ENCODE measurements at places on chromosomes 4 and X.

DNA sequence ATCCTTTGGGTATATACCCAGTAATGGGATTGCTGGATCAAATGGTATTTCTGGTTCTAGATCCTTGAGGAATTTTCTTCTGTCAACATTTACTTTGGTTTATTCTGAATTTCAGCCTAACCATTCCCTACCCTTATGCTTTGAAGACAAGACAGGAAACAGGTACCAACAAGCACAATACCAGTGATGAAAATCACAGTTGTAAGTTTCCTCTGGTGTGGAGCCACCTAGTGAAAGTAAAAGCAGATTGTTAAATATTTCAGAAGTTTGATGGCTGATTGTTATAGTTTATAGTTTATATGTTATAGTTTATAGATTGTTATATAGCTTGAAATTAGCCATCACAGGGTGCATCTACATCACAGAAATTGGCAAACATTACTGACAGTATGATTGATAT is 104.5 kb upstream of the AGA start:
- no peak for DNase-seq

DNA sequence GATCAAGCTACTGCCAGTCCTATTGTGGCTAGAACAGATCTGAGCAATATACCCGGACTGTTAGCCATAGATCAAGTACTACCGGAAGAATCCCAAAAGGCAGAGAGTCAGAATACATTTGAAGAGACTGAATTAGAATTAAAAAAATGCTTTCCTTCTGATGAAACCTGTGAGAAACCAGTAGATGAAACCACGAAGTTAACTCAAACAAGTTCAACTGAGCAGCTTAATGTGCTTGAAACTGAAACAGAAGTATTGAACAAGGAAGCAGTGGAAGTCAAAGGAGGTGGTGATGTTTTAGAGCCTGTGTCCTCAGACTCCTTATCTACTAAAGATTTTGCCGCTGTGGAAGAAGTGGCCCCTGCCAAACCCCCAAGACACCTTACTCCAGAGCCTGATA is 46.8 kb downstream of the WDR44 start:
- DNase-seq = no peak

GRCh38 chr4:168917138-168917779 is 92.8 kb downstream of the CBR4 start:
- DNase-seq = peak; percentile 63

DNA sequence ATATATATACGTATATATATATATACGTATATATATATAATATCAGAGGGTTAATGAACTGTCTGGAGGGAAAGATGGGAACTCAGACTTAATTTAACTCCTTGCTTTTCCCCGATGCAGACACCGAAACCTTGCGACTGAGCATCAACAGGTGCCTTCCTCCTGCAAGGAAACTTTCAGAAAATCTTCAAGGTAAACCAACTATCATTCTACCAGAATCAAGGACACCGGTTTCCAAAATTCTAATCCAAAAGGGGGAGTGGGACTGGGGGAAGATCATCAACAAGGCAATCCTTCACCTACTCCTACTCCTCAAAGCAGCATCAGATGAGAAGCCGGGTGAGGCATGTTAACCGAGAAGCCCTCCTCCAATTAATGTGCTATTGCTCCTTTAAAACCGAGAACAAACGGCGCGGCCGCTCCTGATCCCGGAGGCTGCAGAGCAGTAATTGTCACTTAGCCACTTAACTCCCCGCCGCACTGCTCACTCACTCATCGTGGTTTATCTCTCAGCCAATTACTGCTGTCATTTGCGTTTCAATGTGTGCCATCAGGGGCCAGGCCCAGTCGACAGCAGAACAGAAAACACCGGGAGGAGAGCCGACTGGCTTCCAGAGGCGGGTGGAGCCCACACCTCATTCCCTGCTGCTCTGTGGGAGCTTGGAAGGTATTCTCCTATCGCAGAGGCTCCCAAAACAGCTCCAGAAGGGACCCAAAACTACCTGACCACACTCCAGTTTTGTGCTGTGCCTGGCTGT is 61.7 kb downstream of the MAML3 start:
- no peak for DNase-seq

DNA sequence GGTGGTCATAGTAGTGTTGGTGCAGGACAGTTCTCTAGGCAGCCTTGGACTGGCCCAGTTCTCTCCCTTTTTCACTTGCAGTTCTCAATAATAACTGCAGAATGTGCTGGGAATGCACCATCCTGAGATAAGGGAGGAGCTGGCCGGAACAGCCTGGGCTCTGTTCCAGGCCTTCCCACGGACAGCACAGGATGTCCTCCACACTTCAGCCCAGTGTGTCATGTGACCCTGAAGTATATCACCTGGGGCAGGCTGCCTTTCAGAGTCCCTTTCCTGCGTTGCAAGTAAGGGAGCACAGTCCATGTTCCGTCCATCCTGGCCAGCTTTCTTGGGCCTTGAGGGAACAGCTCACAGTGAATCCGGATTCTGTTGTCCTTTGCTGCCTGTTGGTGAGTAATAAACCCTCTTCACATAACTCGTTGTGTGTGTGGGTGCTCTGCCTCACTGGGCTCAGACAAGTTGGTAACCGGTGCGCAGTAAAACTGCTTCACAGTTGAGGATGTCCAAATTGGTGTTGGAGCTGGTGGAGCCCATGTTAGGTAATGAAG is 32.3 kb upstream of the BBS12 start:
- no peak for DNase-seq

GRCh38 chrX:84729408-84729807 is 227.2 kb upstream of the HDX start:
- no peak for DNase-seq

DNA sequence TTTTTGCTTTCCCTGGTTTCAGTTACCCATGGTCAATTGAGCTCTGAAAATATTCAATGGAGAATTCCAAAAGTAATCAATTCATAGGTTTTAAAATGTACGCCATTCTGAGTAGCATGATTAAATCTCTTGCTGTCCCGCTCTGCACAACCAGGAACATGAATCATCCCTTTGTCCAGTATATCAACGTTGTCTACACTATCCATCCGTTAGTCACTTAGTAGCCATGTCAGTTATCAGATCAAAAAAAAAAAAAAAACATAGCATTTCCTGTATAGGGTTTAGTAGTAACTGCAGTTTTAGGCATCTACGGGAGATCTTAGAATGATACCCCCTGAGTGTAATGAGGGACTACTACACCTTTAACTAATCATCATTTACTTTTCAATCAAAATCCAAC is 15.1 kb downstream of the LAMP2 start:
- DNase-seq = no peak

GRCh38 chr4:22427675-22428074 is 88.2 kb downstream of the ADGRA3 start:
- no peak for DNase-seq

GRCh38 chrX:48022100-48022499 is 15.3 kb downstream of the SPACA5 start:
- DNase-seq = no peak

DNA sequence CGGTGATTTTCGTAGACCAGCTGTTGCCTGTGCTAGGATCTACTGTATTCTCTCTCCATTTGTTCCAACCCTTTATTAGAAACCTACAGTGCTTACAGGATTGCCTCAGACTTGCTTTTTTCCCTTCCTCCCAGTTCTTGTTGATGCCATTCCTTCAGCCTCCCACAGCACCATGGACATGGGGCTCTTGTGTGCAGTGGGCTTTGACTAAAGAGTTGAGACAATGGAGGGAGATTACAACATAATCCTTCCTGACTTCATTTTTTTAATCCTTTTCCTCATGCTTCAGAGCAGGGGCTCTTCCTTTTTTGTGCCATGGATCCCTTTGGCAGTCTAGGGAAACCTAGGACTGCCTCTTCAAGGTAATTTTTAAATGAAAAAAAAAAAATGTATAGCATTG is 92.1 kb downstream of the BMPR1B start:
- no peak for DNase-seq

DNA sequence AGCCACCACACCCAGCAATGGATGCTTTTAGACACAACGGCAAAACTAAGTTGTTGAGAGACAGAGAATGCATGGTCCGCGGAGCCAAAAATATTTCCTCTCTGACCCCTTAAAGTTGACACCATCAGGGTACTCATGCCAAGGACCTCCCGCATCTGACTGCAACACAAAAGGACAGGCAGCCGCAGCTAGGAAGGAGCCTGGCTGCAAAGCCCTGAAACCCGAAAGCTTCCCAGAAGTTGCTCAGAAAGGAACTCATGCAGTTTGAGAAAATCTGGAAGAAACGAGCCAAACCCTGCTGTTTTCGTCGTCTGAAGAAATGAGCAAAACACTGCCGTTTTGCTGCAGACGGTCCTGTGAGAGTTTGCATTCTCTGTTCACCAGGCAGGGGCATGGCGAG is 16.5 kb downstream of the DHRSX start:
- DNase-seq = no peak

GRCh38 chr4:97994765-97995465 is 148.4 kb downstream of the STPG2 start:
- DNase-seq = no peak

DNA sequence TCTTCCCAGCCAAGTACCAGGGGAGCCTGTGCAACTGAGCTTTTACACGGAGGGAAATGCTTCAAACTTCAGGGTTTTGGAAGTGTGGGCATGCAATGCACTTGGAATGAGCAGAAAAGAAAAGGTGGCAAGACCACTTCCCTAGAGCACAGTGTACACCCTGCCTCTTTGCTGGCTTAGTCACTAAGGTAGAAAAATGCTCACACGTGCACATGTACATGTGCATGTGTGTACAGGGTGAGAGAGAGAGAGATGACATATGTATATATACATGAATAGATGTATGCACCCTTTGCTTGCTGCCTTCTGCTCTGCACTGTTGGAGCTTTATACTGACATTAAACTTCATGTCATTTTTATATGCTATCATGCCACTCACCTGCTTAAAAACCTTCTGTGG is 7.9 kb upstream of the KLF3 start:
- DNase-seq = no peak

DNA sequence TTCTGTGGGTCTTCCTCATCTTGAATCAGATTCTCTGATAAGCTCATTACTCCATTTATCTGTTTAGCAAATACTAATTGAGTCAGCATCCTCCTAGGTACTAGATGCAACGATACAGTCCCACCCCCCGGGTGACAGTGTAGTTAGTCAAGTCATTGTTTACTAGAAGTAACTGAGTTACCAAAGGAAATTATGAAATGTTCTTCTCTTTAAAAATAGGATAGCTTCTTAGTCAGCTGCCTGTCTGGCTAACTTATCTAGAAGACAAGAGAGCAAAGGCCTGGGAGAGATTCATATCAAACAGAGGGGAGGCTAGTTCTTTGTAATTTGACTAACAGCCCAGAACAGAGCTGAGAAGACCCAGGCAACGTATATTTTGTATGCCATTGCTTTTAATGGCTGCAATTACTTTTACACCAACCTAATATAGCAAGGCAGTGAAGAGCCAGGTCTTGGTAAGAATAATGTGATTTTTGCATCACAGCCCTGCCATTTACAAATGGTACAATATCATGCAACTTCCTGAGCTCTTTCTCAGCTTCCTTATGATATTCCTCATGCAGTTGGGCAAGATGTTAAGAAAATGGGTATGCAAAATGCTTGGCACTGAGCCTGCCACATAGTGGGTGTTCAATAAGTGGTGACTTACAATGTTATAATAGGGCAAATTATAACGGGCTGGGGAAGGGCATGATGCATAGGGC is 149.9 kb downstream of the CHIC2 start:
- peak; percentile 99 for DNase-seq

- no peak for DNase-seq
Measured at GRCh38 chr4:162117051-162117450, 46.7 kb downstream of the FSTL5 start.

- no peak for DNase-seq
Measured at GRCh38 chr4:81204571-81204970, 10.5 kb downstream of the PRKG2 start.

DNA sequence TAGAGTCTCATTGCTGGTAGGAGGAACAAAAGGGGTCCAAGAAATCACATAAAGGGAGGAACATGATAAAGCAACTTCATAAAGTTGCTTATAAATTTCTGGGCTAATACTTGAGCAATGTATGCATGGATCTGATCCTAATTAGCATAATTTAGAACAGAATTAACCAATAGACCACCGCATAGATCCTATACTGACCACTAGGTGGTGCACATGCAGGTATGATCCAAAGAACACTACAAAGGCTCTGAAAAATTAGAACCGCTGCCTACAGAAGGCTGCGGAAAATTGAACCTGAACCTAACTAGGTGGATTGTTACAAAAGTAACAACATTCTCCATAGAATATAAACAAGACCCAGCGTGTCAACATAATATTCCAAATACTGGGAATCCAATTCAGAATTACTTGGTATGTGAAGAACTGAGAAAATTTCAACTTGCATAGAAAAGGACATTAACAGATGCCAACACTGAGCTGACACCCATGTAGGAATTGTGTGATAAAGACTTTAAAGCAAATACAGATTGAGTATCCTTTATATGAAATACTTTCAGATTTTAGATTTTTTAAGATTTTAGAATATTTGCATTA is 23.3 kb downstream of the BRCC3 start:
- peak; percentile 32 for DNase-seq

GRCh38 chr4:151329217-151330007 is 4.0 kb upstream of the SH3D19 start:
- no peak for DNase-seq

- no peak for DNase-seq
Measured at GRCh38 chrX:20947411-20947912, 426.8 kb upstream of the CNKSR2 start.

DNA sequence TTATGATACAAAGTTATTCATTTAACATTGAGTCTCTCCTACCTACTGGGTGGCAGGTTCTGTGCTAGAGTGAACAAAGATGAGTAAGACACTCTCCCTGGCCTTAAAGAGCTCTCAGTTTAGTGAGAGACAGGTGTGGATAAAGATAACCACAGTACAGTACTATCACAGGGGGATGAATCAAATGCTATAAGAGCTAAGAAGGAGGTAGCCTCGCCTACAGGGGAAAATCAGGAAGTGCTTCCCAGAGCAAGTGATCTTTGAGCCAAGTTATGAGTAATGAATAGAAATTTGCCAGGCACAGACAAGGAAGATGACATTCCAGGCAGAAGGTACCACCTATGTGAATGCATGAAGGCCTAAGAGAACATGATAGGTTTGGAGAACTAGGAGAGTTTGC is 3.4 kb upstream of the IGBP1 start:
- DNase-seq = no peak

DNA sequence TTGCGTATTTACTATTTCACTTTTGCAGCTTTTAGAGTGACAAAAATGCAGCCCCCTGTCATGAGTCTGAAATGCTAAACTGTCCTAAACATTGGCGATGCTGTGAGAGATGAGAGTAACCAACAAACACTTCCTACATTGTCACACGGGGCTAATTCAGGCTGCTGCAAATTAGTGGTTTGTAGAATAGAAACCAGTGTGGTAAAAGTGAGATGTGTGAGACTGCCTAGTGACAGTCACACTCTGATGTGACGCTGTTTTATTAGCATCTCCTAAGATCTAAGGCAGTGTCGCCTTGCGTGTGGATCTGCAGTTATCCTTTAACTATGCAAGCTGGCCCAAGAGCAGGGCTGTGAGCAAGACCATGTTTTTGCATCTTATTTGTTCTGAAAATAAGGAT is 800.2 kb upstream of the TENM3 start:
- no peak for DNase-seq

GRCh38 chr4:74157154-74157553 is 764 bp upstream of the MTHFD2L start:
- peak; percentile 18 for DNase-seq

All from inflammatory macrophage treated with lipopolysaccharide for 4 hours (primary cell).